WTC11 (cell line): ENCODE measurements at places on chromosomes 12 and 14. TPM values are rescaled to one million over a fixed set of nuclear protein-coding genes. Genes with fewer than 3 reads are reported as not detected.

DNA sequence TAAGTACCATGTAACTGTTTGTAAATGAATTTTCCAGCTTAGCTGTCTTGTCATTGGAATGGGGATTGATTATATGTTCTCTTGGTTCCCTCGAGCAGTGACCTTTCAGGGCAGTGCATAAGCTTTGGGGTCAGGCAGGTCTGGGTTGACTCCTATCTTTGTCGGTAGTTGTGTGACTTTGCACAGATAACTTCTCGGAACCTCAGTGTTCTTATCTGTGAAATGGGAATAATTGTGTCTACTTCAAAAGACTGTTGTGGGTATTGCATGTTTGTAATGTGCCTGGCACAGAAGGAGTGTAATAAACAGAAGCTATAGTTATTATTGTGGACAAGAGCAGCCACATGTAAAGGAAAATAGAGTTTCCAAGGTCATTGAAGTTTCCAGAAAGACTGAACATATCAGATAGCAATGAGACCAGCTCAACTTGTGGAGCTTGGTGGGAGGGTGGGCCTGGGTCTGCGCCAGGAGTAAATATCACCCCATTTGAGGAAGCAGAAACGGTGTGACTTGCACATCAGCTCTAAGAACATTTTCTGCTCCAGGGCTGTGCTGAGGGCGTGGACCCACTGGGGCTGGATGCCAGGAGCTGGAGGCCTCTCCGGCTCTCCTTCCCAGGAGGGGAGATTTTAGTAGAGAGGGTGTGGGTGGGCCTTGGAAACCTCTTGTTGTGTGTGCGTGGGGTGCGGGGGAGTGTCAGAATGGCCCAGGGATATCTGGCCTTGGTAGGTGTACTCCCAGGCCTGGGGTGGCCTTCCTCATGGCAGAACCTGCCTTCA lies 19.7 kb downstream of the FOS start:
- no peak overlapping the region for H3K4me3 ChIP-seq
- DNase-seq: no peak
- H3K27ac ChIP-seq: no peak overlapping the region; the same call in 1 of the 2 replicates
- peaks cover 13% of the 10 kb centered on the region for H3K4me1 ChIP-seq

DNA sequence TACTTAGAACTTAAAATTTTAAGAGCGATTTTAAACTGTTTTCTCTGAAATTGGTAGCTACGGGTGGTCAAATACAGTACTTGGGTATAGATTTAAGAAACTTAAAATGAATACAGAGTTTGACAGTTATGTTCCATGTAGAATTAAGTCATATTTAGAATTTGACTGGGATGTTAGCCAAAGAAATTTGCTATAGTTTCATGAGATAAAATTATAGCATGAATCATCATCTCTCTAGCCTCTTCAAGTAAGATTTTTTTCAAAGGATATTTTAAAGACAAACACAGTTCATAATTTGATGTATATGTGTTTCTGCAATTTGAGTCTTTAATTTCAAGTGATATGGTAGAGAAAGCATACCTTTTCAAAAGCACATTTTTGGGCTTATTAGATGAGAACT lies 41.0 kb downstream of the ZCRB1 start:
- H3K36me3 ChIP-seq: no peaks in the 10 kb centered on the region
- H3K4me1 ChIP-seq: no peaks in the 10 kb centered on the region
- H3K27ac ChIP-seq: no peak overlapping the region
- H3K4me3 ChIP-seq: no peak overlapping the region

- H3K27ac ChIP-seq: no peak overlapping the region
- peak; percentile 32 for DNase-seq
- H3K4me1 ChIP-seq: peaks cover 50% of the 10 kb centered on the region
- H3K36me3 ChIP-seq: no peaks in the 10 kb centered on the region
- peaks cover 41% of the 10 kb centered on the region for H3K27me3 ChIP-seq
These were observed 581 bp downstream of the PITPNM2 start for GRCh38 chr12:123150275-123150743.

DNA sequence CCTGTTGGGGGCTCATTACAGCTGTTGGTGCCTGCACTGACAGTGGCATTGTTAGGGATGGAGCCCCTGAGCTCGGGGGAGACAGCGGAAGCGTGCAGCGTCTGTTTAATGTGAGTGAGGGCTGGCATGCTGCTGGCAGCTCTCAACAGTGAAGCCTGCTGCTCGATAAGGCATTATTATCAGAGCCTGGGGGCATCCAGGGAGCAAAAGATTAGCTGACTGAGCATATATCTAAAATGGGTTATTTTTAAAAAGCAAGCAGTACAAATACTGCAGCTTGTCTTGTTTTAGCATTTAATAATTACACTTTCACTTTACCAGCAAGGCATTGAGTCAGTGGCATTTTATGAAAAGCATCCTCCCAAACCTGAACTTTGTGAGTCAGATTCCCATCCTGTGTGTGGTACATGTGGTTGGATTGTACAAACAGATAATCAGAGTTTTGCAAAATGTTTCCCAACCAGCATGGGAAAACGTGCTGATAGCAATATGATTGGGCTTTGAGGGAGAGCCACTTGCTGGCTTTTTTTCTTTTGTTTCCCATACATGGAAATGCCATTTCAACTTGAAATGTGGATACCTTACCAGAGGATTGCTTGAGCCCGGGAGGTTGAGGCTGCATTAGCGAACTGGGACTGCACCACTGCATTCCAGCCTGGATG lies 150.8 kb downstream of the PRKCH start:
- H3K4me3 ChIP-seq: no peak overlapping the region
- peaks cover 47% of the 10 kb centered on the region for H3K4me1 ChIP-seq
- H3K27me3 ChIP-seq: no peaks in the 10 kb centered on the region

GRCh38 chr12:15924956-15925355 lies 13.8 kb downstream of the DERA start:
- no peaks in the 10 kb centered on the region for H3K27me3 ChIP-seq
- no peak for DNase-seq
- no peak overlapping the region for H3K27ac ChIP-seq

DNA sequence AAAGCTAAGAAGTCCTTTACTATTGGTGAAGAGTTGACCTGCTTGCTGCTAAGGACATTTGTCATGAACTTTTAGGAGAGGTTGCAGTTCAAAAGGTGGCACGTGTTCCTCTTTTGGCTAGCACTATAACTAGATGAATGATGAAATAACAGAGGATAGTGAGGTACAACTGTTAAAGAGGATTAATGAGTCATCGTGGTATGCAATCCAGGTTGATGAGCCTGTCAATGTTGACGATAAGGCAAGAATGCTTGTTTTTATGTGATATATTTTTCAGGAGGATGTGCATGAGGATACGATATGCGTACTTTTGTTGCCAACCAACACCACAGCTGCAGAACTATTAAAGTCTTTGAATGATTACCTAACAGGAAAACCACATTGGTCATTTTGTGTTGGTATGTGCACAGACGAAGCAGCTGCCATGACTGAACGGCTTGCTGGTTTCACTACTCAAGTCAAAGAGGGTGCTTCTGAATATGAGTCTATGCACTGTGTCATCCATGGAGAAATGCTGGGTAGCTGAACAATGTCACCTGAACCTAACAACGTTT lies 10.6 kb downstream of the CEP128 start:
- H3K27ac ChIP-seq: no peak overlapping the region
- H3K27me3 ChIP-seq: no peaks in the 10 kb centered on the region
- peaks cover 8% of the 10 kb centered on the region for H3K4me1 ChIP-seq

DNA sequence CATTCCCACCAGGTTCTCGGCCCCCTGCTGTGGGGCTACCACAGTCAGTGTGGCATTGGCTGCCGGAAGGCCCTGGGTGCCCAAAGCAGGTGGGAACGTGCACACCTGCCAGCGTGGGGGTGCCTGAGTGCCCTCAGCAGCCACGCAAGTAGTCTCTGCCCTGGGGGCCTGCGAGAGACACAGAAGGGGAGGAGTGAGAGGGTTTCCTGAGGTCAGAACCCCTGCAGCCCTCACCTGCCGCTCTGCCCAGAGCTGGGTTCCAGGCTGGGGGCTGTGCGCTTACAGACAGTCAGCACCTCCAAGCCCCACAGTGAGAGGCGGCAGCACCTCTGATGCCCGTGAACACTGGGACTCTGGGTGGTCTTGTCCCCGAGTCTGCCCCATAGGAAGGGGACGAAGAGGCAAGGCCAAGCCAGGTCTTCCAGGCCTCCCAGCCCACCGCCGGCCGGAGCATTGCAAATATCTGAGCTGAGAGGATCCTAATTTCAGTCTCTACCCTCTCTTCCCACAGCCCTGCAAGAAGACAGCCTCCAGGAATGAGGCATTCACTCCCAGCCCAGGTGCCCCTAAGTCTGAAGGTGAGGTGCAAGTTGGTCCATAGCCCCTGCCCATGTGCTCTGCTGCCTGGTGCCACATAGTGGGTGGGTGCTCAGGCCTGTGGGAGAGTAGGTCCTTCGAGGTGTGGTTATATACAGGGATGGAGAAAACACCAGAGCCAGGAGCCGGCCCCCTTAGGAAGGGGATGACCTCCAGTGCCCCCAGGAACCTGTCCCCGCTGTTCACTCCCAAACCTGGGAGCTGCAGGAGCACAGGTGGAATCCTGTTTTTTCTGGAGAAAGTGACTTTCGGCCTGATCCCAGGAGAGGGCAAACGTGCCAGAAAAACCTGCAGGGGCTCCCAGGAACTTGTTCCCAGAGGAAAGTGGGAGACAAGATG lies 291.1 kb upstream of the RTL1 start:
- H3K4me1 ChIP-seq: peaks cover 14% of the 10 kb centered on the region
- H3K27me3 ChIP-seq: peaks cover 2% of the 10 kb centered on the region; the same call in 1 of the 2 replicates
- no peak overlapping the region for H3K4me3 ChIP-seq
- DNase-seq: no peak
- H3K36me3 ChIP-seq: no peaks in the 10 kb centered on the region
- H3K27ac ChIP-seq: no peak overlapping the region

- H3K4me1 ChIP-seq: peaks cover 8% of the 10 kb centered on the region; the same call in 1 of the 2 replicates
- no peak for DNase-seq
- H3K4me3 ChIP-seq: no peak overlapping the region
- no peak overlapping the region for H3K27ac ChIP-seq
These were observed 12.7 kb downstream of the HIP1R start for GRCh38 chr12:122847921-122848421.

DNA sequence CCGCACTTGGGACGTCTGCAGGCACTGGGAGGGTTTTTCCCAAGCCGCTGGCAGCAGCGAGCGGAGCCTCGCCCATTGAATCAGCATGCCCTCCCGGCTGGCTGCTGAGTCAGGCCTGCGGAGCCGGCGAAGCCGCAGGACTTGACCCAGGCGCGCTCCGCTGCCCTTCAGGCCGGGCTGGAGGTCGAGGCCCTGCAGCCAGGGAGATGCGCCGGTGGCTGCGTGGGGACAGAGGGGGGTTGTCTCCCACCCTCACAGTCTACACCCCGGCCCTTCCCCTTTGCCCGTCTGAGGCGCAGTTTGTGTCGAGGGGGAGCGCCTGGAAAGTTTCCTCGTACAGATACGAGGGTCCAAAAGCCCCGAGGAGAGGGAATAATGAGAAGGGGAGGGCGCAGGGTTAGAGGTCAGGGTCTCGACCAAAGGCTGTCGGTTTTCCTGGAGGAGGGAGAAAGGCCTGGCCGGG lies 759 bp upstream of the KLC1 start:
- H3K4me3 ChIP-seq: peak overlapping the region; percentile 74
- no peaks in the 10 kb centered on the region for H3K36me3 ChIP-seq
- H3K27ac ChIP-seq: peak overlapping the region; percentile 85; the same call in 1 of the 2 replicates
- H3K27me3 ChIP-seq: no peaks in the 10 kb centered on the region

- no peak overlapping the region for H3K4me3 ChIP-seq
- peaks cover 21% of the 10 kb centered on the region for H3K4me1 ChIP-seq
- peaks cover 22% of the 10 kb centered on the region for H3K27me3 ChIP-seq
- DNase-seq: no peak
These were observed 283.1 kb downstream of the MDGA2 start for GRCh38 chr14:47392326-47392725.

- DNase-seq: no peak
- peaks cover 17% of the 10 kb centered on the region for H3K36me3 ChIP-seq
- no peak overlapping the region for H3K4me3 ChIP-seq
- no peak overlapping the region for H3K27ac ChIP-seq
- no peaks in the 10 kb centered on the region for H3K4me1 ChIP-seq
- H3K27me3 ChIP-seq: no peaks in the 10 kb centered on the region
These were observed 15.4 kb downstream of the ACTR10 start for GRCh38 chr14:58215191-58215914.

DNA sequence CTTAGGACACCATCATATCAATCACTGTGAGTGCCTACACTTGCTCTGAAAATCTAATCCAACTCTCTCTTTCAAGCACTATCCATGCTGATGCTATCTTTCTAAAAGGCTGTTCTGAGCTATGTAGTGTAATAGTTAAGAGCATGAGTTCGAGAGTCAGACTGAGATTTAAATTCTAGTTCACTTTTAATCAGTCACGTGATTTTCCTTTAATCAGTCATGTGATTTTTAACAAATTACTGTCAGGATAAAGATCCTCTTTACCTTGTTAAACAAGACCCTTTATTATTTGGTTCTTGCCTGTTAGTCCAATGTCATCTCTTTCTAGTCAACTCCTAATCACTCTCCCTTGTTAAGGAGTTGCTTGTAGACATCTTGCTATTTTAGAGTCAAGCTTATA lies 653.0 kb downstream of the RPL10L start:
- H3K36me3 ChIP-seq: peaks cover 10% of the 10 kb centered on the region
- H3K4me3 ChIP-seq: no peak overlapping the region
- H3K27ac ChIP-seq: no peak overlapping the region

DNA sequence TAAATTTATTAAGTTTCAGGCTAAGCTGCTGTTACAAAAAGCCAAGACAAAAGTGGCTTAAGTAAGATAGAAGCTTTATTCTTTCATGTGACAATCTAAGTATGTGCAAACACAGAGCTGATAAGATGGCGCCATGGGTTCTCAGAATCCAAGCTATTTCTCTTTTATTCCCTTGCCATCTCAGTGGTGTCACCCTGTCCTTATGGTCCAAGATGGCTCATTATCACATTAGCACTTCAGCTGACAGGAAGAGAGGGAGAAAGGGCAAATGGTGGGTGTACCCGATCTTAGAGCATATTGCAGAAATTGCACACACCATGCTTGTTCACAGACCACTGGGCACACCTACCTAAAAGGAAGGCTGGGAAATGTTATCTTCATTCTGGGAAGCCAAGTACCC lies 211.7 kb downstream of the TMTC2 start:
- no peaks in the 10 kb centered on the region for H3K27me3 ChIP-seq
- no peaks in the 10 kb centered on the region for H3K36me3 ChIP-seq
- H3K4me3 ChIP-seq: no peak overlapping the region
- DNase-seq: no peak

GRCh38 chr12:24487606-24488005 lies 461.3 kb downstream of the BCAT1 start:
- H3K36me3 ChIP-seq: no peaks in the 10 kb centered on the region
- H3K4me1 ChIP-seq: peaks cover 7% of the 10 kb centered on the region
- no peaks in the 10 kb centered on the region for H3K27me3 ChIP-seq
- no peak for DNase-seq
- no peak overlapping the region for H3K4me3 ChIP-seq
- H3K27ac ChIP-seq: no peak overlapping the region

DNA sequence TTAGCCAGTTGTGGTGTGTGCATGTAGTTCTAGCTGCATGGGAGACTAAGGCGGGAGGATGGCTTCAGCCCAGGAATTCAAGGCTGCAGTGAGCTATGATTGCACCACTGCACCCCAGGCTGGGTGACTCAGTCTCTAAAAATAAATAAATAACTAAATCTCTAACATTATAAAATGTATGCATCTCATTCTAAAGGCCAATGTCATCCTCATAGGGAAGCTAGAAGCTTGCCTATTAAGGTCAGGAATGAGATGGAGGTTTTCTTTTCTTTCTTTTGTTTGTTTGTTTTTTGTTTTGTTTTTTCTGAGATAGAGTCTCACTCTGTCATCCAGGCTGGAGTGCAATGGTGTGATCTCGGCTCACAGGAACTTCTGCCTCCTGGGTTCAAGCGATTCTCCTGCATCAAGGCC lies 48.8 kb upstream of the PAPLN start:
- no peak overlapping the region for H3K4me3 ChIP-seq
- no peaks in the 10 kb centered on the region for H3K4me1 ChIP-seq
- no peaks in the 10 kb centered on the region for H3K27me3 ChIP-seq
- H3K27ac ChIP-seq: no peak overlapping the region

Gene FAM181A
- not detected in 3 replicates for total RNA-seq

Gene B4GALNT1
- total RNA-seq: 0.46 to 1.2 TPM (median 1.2 TPM) in 3 replicates

Gene CACNA1C
- 1.7 to 2.2 TPM (median 2.1 TPM) in 3 replicates for total RNA-seq

Gene ACSM4
- total RNA-seq: not detected in 3 replicates
